ENCODE measurements at places on chromosomes 6 and 20.

GRCh38 chr20:3400260-3401155 is 7.0 kb downstream of the DNAAF9 start:
- DNase-seq: no peak

DNA sequence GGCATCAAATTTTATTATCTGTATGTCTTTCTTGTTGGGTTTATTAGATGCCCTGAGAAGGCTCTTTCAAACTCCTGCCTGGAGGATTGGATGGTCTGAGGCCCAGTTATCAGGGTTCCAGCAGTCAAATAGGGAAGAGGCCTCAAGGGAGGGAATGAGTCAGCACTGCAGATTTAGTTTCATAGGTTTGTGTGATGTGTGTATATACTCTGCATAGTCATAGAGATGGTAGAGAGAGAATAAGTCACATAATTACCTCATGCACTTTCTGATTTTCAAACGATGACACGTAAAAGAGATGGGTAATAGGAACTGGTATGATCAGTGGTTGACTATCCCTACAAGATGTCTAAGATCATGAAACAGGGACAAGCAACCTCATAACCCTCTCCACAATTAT is 82.1 kb downstream of the ADAT2 start:
- DNase-seq: no peak

DNA sequence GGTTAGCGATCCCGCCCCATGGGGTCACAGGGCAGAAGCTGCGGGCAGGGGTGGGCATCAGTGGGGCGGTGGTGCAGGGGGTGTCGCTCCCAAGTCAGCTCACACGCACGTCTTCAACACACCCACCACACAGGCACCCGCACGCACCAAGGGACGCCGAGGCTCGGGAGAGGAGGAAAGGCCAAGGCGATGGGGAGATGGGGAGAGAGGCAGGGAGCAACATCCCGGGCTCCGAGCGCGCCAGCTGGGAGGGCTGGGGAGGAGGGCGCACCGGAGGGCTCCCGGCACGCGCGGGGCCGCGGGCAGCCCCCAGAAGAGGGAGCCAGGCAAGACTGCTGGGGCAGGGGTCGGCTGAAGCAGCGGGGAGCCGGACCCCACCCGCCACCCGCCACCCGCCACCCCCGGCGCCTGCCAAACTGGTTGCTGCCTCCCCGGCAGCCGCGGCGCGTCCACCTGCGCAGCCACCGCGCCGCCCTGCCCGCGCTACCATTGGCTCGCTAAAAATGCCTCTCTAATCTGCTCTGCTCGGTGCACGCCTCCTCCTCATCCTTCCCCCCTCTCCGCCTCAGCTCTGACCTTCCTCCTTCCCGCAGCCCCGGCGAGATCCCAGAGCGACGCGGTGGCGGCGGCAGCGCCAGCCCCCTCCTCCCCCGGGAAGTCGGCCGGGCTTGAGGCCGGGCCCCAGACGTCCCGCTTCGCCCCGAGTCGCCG is at the start of gene PACSIN1:
Gene PACSIN1, plus strand, starts transcription at position 546 of the 711 bp plus-strand sequence. CDS start 60,230 bp downstream, outside the sequence.
- DNase-seq: no peak

DNA sequence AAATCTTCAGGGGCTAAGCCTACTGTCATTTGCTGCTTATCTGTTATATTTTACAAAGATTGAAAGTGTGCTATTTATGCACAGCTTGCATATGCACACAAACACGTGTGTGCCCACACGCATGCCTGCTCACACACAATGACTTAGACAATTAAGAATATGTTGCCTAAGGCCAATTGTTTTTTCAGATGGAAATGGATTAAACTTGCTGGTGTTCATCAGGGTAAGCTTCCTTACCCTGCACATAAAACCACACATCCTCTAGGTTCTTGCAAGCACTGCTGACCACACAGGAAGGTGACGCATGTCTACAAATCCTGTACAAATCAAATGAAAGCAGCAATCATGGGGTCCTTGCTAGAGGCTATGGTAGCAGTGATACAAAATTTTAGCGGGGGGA is 58.4 kb downstream of the GJA10 start:
- no peak for DNase-seq

DNA sequence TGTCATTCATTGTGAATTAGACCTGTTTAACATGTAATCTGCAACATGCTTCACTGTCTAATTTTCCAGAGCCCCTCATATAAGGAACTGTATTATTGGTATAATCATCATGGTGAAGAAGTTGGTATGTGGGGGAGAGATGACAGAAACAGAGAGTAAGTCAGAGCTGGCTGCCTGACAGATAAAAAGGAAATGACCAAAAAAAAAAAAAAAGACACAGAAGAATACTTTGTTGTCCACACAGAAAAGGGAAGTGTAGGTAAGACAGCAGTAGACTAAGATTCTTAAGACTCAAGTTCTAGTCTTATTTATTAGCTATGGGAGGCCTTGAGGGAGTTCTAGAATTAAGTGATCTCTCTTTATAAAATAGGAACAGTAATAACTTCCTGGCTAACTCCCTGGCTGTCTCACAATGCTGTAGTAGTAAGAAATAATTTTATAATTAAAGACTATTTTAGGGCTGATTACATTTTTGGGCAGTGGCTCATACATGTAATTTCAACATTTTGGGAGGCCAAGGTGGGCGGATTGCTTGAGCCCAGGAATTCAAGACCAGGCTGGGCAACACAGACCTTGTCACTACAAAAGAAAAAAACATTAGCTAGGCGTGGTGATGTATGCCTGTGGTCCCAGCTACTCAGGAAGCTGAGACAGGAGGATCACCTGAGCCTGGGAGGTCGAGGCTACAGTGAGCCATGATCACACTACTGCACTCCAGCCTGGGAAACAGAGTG is 102.5 kb downstream of the PRL start:
- no peak for DNase-seq

DNA sequence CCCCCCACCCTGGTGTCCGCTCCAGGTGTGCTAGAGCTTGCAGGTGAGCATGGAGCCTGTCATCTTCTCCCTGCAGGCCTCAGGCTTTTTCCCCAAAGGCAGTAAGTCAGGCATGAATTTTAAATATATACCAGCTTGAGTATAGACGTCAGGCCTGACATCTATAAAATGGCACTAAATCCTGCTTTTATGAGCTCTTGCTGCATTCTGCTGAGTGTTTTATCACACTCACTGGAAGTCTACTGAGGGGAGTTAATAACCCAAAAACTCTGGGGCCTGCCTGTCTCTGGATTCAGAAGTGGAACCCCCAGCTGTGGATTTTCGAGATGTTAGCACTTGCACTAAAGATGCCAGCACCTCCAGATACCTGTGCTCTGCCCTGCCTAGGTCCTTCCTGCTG is 133.4 kb upstream of the TOP1 start:
- DNase-seq: no peak

- no peak for DNase-seq
These were observed 292.6 kb downstream of the GMDS start for GRCh38 chr6:1952740-1953360.

DNA sequence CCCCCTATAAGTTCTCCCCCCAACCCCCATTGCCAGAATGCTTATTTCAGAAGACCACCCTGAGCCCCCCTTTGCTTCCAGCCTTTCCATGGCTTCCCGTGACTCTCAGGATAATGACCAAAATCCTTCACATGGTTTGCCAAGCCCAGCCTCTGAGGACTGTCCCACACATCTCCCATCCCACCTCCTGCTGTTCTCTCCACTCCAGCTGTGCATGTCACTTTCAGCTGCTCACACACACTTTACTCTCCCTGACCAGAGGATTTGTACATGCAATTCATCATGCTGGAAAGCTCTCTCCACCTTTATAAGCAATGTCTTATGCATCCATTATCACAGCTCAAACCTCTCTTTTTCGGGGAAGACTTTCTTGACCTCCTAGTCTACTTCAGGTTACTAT is 164.2 kb downstream of the PRL start:
- DNase-seq: no peak

DNA sequence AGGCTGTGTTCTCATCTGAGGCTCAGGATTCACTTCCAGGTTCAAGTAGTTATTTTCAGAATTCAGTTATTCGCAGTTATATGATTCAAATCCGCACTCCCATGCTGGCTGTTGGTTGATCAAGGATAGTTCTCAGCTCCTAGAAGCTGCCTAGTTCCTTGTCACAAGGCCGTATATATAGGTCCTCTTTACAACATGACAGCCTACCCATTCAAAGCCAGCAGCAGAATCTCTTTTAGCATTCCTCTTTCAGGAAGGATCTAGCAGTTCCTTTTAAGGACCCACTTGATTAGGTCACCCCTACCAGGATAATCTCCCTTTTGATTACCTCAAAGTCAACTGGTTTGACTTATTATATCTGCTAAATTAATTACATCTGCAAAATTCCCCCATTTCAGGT is 23.8 kb upstream of the LAMP5 start:
- DNase-seq: no peak

GRCh38 chr6:75155631-75156030 is 50.2 kb downstream of the COL12A1 start:
- DNase-seq: no peak

- DNase-seq: no peak
These were observed 850.0 kb downstream of the DHX35 start for GRCh38 chr20:39812116-39812515.

DNA sequence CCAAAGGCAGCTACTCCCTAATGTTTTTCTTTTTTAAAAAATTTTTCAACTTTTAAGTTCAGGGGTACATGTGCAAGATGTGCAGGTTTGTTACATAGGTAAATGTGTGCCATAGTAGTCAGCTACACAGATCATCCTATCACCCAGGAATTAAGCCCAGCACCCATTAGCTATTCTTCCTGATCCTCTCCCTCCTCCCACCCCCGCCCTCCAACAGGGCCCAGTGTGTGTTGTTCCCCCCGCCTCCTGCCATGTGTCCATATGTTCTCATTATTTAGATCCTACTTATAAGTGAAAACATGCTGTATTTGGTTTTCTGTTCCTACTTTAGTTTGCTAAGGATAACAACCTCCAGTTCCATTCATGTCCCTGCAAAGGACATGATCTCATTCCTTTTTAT is 12.4 kb downstream of the TRIM15 start:
- no peak for DNase-seq

- no peak for DNase-seq
These were observed 32.2 kb downstream of the PCMT1 start for GRCh38 chr6:149781715-149782114.

- no peak for DNase-seq
These were observed 20.0 kb upstream of the WFDC2 start for GRCh38 chr20:45449528-45449927.

- no peak for DNase-seq
These were observed 106.0 kb upstream of the CST7 start for GRCh38 chr20:24842918-24843715.

GRCh38 chr6:48835421-48835958 is 627.6 kb downstream of the MMUT start:
- DNase-seq: no peak

GRCh38 chr6:127117979-127118297 is 533 bp upstream of the RSPO3 start:
- no peak for DNase-seq

DNA sequence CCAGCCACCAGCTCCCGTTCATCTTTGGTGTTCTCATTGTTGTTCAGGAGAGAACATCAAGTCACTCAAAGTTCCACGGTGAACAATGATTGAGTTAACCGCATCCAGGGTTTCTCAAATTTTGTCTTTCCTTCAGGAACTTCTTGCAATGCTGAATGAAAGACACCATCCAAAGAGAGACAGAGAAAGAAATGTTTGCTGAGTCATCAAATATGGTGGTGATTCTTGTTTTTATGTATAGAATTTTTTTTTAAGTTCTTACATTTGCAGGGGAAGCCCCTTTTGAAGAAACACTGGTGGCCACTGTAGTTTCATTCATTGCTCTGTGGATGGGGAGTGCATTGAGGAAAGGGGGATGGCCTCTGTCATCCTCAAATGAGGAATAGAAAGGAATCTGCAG is 62.3 kb upstream of the ENPP5 start:
- DNase-seq: no peak

- no peak for DNase-seq
These were observed 626 bp upstream of the CDK5RAP1 start for GRCh38 chr20:33401921-33402369.

DNA sequence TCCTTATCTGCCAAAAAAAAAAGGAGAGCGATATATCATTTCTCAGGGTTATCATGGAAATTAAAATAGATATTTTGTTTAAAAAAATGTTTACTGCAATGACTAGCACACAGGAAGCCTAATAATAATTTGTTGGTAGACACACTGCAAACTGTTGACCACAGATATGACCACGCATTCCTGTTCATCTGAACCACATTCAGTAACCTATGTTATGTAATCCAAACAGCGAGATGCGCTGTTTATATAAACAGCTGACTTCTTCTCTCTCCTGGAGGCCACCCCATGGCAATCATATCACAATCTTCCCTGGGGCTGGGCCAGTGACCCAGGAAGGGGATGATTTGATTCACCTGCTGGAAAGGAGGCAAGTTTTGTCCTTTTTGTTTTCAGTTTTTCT is 129.3 kb upstream of the UST start:
- no peak for DNase-seq

GRCh38 chr6:68008445-68008844 is 626.6 kb upstream of the ADGRB3 start:
- no peak for DNase-seq

- no peak for DNase-seq
These were observed 1101.9 kb downstream of the PRIM2 start for GRCh38 chr6:58419321-58419720.

GRCh38 chr6:53603386-53604116 is 58.6 kb upstream of the GCLC start:
- DNase-seq: no peak

GRCh38 chr6:11054722-11055121 is 10.6 kb upstream of the ELOVL2 start:
- DNase-seq: no peak

DNA sequence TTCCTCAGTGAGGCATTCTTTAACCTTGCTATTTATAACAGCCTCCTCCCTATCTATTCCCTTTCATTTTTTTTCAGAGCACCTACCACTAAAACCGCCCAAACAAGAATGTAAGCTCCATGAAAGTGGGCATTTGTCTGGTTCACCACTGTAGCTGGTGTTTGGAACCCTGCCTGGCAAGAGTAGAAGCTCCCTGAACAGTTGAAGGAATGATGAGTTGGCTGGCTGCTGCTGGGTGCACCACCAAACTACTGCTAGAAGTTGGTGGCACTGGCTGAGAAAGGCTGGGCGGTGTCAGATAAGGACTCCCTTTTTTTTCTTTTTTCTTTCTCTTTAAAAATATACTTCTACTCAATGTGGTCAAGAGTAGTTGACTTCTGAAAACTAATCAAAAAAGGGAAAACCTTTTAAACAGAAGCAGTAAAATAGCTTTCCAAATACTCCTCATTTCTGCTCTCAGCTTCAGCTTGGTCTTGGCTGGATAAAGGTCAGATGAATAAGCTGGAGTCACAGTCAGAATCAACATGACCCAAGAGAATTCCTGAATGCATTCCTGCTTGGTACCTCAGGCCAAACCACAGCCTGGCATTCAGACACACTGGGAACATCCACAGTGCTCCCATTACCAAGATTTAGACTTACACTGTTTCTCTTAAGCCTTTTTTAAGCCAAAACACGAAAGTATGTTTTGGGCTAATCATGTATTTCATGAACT is 38.0 kb downstream of the RTN4IP1 start:
- DNase-seq: no peak

GRCh38 chr20:44610313-44610962 is 28.1 kb downstream of the PKIG start:
- DNase-seq: no peak
